ENCODE measurements at places on chromosomes 3 and 15.

GRCh38 chr3:157127268-157127667 is 32.7 kb downstream of the CCNL1 start:
- DNase-seq: no peak

DNA sequence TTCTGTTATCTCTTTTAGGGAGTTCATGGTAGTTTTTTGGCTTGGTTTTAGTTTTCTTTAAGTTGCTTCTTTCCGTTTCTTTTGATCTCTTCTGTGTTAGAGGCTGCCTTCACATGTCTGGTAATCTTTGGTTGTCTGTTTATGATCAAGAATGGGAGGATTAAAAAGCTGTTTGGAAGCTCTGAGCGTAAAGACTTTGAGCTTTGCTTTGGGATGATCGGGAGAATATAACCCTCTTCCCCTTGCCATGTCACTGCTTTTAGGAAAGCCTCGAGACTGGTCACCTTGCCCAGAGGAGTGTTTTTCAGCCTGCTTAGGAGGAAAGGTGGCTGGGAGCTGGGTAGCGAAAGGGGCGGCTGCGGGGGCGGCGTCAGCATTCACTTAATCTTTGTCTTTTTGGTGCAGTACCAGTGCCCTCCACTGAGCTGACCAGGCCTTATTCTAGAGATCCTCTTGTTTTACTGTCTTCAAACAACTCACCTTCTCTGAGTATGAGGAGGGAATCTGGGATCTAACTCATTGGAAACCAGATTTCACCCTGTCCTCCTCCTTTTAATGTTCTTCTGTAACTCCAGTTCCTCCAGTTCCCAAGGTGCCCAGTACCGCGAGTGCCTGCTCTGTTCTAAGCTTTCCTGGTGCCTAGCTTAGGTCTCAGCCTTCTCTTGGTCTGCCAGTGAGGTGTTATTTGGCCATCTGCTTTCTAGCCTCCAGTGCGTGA is 15.5 kb downstream of the TATDN2 start:
- DNase-seq: no peak

- no peak for DNase-seq
Measured at GRCh38 chr3:111496894-111497559, 45.0 kb upstream of the CD96 start.

DNA sequence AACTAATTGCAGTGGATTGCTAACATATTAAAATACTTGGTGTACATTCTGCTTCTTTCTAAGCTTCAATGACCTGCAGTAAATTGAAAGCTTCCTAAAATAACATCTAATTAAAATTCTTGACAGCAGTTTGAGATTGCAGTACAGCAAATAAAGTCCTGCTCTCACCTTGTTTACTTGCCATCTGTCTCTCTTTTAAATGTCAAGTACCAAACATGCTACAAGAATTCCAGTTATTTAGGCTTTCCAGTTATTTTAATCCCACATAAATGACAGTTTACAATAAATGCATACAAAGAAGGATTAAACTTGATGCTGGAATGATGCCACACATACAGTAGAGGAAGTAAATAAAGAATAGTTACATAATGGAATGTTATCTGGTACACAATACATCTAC is 33.2 kb downstream of the CBLB start:
- no peak for DNase-seq

- no peak for DNase-seq
Measured at GRCh38 chr3:101229681-101230080, 90.7 kb downstream of the IMPG2 start.
